ENCODE measurements at places on chromosomes 6 and 20.

DNA sequence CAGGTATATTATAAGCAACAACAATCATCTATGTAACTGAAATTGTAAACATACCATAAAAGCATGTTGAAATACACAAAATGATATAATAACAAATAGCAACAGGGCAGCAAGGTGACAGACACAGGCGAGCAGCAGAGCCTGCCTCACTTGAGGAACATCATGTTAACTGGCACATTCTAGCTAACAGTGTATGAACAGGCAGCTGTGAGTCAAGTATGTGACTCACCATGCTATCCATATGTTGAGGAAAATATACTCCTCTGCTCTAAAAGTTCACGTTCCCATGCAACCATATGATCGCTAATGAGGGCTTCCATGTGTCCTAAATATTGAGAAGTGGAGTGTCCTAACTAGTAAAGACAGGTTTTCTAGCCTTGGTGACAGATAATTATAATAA lies 18.4 kb downstream of the SERAC1 start:
- DNase-seq = no peak

- DNase-seq = no peak
Measured at GRCh38 chr20:51978070-51978501, 175.8 kb upstream of the SALL4 start.

DNA sequence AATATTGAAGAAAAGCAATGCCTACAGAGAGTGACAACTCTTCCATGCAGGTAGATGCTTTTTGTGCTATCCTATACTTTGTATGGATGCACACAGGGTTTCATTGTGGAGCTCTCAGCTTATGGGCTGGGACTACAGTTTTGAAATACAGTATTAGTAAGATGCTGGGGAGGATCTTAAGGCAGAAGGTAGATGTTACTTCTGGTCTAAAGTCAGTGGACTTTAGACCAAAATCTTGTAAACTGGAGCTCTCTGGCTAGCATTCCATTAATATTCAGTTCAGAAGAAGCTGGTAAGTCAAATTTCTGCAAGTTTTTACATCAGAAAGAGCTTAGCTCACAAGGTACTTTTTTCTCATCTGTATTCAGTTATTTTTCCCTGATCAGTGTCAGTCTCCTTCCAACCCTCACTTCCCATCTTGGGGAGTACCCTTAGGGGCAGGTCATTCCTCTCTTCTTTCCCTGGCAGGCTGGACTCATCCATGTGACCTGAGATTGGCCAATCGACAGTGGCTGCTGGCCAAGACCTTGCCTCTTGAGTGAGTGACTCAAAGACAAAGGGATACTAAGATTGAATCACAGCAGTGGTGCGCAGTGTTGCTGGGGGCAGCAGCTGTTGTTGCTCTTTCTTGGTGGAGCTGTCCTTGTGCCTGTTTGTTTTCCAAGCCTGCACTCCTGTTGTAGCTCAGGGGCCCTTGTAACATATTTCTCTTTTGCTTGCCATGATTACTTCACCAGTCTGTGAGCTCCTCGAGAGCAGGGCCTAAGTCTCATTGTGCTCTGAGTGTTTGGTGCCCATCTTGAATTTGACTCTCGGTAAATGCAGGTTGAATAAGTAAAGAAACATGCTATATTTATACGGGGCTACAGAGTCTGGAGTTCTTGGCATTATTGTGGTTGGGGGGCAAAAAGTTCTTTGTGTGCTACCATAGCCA lies 2.8 kb upstream of the PHF20 start:
- DNase-seq = peak; percentile 94

DNA sequence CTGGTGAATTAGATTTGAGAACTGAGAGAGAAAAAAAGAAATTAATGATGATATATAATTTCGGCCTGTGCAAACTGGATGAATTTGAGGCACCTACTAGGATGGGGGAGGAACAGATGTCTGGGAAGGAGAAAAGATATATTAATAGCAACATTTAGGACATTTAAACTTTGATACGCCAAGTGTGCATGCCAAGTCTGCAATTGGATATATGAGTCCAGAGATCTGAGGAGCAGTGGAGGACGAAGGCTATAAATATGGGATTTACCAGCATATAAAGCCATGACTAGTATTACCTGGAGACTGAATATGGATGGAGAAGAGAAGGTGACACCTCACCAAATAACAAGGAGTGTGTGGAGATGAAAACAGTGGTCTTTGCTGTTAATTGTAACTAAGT lies 272.6 kb upstream of the HSF2 start:
- DNase-seq = no peak

GRCh38 chr6:169800116-169800667 lies 48.8 kb downstream of the ERMARD start:
- DNase-seq = peak; percentile 43

DNA sequence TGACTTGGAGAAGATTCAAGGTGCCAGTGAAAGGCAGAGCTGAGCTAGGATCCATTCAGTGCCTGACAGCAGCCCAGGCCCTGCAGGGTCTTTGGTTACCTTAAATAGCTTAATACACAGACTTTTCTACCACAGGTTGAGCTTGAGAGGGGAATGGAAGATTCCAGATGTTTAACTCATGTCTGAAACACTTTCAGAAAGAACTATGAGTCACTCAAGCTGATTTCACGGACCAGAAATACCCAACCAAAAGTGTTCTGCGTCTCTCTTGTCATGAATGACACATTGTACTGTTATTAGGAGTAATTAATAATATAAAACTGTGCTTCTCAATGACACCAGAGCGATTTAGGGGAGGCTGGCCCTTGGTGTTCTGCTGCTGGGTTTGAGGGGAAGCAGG lies 6.4 kb upstream of the PMEPA1 start:
- DNase-seq = no peak

GRCh38 chr20:16224836-16225235 lies 348.4 kb downstream of the KIF16B start:
- no peak for DNase-seq

DNA sequence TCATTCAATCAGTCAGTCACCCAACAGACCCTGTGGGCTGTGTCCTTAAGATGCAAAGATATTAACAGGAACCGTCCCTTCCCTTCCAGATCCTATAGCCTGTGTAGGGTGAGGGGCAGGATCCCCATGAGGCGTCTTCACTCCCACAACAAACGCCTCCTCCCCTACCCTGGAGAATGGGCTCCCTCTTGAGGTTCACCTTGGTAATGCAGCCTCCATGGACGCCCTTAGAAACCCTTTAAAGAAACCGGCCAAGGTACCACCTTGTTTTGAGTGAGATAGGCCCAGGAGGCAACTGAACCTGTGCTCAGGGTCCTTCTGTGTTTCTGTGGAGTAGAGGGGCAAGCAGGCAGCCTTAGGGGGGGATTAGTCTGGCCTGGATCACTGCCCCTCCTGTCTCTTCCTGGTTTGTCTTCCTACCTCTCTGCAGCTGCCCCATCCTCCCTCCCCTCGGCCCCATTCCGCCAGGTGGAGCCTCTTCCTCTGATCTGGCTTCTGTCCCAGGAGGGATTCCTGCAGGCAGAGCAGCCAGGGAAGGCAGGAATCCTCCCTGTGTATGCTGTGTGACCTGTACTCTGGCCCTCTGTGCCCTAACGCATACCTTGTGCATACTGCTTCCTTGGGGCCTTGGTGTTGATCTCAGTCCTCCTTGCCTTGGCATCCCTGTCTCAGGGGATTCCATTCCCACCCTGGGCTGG lies 6.6 kb upstream of the GUCA1A start:
- DNase-seq = peak; percentile 97

DNA sequence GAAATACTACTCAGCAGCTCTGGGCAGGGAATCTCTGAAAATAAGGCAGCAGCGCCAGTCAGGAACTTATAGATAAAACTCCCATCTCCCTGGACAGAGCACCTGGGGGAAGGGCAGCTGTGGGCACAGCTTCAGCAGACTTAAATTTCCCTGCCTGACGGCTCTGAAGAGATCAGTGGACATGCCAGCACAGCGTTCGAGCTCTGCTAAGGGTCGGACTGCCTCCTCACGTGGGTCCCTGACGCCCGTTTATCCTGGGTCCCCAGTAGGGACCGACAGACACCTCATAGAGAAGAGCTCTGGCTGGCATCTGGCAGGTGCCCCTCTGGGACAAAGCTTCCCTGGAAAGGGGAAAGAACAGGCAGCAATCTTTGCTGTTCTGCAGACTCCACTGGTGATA lies 59.0 kb downstream of the COL21A1 start:
- DNase-seq = peak; percentile 40

- peak; percentile 64 for DNase-seq
Measured at GRCh38 chr6:41375598-41376151, 40.3 kb downstream of the NCR2 start.

- no peak for DNase-seq
Measured at GRCh38 chr6:156057869-156058268, 602.2 kb upstream of the NOX3 start.

GRCh38 chr6:146881228-146882181 lies 282.7 kb downstream of the ADGB start:
- DNase-seq = peak; percentile 71

GRCh38 chr6:100810015-100810414 lies 71.1 kb downstream of the ASCC3 start:
- no peak for DNase-seq

DNA sequence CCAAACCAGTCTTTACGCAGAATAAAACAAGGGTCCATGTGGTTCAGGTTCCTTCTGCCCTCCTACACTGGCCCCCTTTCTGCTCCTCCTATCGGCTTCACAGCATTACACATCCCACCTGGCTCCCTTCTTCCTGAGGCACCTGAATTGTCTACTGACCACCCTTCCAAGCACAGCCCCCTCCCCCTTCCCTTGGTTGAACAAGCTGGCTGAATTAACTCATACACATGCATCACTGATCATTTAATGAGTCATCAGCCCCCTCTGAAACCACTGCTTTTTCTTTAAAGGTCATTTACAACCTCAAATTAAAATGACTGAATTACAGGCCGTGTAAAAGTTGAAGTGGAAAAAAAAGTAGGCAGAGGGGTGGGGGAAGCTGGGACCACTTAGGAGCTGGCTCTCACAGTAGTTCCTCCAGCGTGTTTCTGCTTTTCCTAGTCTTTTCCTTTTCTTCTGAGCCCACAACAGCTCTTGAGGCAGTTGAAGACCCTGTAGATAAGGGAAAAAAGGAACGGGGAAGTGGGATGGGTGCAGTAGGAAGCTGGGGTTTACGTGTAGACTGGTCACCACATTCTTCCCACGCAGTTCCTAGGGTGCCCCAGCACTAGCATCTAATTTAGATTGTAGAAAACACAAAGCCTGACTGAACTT lies 67.6 kb downstream of the FYN start:
- DNase-seq = no peak
